Heart right ventricle (tissue), 16 donors: ENCODE measurements at places on chromosomes 13 and 19.

GRCh38 chr19:45058622-45059159 is 17.6 kb downstream of the ZNF296 start:
- no peak for DNase-seq

DNA sequence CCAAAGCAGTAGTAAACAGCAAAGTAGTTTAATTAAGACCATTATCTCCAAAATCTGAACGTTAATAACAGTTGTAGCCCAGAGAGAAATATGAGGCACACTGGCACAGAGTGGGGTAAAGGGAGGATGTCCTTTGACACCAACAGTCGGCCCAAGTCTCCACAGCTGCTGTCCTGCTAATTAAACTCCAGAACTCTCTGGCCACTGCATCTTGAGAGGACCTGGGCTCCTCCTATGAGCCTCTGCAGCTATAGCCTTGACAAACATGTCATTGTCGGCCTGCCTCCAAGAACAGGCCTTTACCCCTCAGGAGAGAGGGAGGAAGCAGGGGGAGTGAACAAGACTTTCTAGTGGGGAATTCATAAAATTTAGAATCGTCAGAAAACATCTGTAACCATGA is 1170.4 kb downstream of the UQCRFS1 start:
- no peak for DNase-seq

DNA sequence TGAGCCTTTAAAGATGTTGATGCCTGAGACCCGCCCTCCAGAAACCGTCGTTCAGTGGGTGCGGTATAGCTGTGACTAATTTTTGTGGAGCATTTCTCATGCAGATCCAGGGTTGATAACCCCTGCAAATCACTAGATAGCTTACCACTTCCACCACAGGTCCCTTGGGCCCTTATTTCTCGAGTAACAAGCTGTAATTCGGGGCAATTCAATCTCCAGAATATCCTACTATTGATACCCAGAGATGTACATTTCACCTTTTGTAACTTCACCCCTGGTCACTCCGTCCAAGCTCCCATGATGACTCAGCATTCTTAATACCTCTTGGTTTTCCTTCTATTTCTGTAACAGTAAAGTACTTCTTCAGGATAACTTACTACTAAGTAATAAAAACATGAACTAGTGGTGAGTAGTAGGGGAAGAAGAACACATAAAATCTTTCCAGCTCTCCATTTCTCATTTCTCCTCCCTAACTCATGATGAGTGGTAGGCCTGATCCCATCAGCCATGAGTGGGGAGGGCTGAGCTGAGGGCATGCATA is 71.9 kb upstream of the UBL3 start:
- DNase-seq: no peak

GRCh38 chr19:16035601-16036297 is 40.5 kb upstream of the TPM4 start:
- no peak for DNase-seq

- DNase-seq: no peak
Measured at GRCh38 chr13:100423375-100423774, 165.2 kb downstream of the GGACT start.

- no peak for DNase-seq
Measured at GRCh38 chr13:43333176-43333575, 309.8 kb downstream of the DNAJC15 start.

DNA sequence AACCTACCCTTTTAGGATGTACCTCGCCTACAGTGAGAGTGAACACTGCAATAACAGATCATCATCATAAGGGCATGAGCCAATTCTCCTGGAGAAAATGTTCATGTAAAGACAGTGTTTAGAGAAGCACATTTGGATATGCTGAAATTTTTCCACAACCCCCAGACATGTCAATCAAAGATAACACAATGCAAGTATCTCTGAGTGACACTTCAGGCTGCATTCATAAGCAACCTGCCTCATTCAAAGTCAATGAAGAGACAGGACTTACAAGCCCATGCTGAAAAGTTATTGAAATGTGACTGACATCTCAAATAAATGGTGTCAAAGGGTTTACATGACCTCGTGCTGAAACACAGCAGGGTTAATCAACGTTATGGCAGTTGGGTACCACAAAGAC is 102.0 kb downstream of the PCDH9 start:
- no peak for DNase-seq

- DNase-seq: peak; percentile 78
Measured at GRCh38 chr19:45406226-45407090, at the start of gene POLR1G. Gene POLR1G, plus strand, starts transcription at chr19:45406644. Its CDS starts 53 bp downstream, at chr19:45406697.

DNA sequence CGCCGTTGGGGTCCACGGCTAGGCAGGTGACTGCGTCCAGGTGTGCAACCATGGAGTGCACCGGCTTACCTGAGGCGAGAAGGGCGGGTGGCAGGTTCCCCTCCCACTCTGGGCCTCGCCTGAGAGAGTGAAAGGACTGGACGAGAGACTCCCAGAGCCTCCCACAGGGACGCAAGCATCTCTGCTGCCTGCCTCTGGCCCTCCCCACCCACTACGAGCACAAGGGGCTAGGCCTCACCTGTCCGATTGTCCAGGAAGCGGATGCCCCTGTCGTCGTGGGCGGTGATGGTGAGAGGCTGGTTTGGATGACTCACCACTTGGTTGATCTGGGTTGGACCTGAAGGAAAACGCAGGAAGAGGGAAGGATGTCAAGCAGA is 5.1 kb upstream of the PRKD2 start:
- no peak for DNase-seq

DNA sequence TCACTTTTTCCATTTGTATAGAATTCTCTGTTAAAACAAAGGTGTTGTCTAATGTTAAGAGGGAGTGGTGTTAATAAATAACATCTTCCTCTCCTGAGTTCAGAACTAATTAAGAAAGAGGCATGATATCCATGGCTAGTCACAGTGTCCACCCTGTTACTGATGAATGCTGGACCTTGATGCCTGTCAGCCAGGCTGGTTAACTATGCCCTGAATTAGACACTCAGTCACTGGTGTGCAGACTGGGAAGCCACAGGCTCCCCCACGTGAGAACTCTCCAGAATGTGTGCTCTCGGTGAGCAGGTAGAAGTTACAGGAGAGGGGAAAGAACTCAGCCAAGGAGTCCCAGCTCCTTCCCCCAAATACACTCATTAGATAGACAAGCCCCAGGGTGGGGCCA is 56.1 kb upstream of the RNF113B start:
- no peak for DNase-seq

DNA sequence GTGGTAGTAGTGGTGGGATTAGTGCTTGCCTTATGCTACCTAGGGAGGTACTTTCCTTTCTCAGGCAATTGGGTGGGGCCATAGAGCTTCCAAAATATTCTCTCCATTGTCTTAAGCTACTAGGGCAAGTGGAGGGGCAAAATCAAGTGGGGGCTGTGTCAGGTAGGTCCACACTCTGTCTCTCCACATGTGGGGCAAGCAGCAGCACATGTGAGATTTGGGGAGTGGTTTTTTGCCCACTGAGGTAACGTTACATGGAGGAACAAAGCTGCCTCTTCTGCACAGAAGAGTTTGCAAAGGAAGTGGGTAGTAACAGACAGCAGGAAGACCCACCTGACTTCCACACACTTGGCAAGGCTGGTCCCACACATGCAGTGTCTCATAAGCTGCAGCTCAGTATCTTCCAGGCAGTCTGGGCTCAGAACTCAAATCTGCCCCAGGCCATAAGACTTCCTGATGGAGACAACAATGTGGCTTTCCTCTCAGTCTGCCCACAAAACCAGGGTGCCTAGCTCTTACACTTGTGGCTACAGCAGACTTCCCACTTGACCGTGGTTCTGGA is 1581.5 kb upstream of the PCDH20 start:
- DNase-seq: no peak

DNA sequence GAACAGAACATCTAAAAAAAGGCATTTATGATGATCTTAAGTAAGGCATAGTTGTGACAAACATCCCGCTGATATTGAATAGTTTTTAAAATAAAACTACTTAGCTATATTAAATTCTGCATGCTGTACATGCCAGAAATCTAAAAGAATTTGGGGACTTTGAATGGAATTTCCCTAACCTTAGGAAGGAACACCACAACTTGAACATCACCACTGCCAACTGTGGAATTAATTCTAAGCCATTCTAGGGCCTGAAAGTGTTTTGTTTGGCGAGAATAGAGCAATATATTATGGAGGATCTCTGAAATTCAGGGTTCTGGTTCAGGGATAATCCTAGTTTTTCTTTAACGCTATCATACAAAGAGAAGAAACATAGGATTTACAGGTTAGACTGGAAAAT is 17.8 kb upstream of the LATS2 start:
- DNase-seq: no peak

DNA sequence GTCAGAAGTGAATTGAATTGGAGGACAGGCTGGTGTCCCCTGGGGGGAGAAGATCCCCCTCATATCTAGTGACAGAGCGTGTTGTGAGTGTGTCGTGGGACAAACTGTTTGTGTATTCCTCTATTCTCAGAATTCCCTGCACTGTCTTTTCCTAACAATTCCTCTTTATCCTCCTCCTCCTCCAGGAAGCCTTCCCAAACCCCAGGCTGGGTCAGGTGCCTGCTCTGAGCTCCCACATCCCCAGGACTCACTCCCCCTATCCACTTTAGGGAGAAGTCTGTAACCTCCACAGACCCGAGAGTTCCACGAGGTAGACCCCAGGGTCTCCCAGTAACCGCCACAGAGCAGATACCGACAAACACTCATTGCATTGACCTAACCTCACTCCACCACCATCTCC is 15.1 kb upstream of the BICRA start:
- no peak for DNase-seq

- DNase-seq: no peak
Measured at GRCh38 chr13:30081331-30081730, 226.0 kb downstream of the KATNAL1 start.

GRCh38 chr13:47679401-47679800 is 321.7 kb downstream of the SUCLA2 start:
- DNase-seq: no peak

GRCh38 chr19:40262422-40262821 is 22.7 kb downstream of the AKT2 start:
- no peak for DNase-seq

DNA sequence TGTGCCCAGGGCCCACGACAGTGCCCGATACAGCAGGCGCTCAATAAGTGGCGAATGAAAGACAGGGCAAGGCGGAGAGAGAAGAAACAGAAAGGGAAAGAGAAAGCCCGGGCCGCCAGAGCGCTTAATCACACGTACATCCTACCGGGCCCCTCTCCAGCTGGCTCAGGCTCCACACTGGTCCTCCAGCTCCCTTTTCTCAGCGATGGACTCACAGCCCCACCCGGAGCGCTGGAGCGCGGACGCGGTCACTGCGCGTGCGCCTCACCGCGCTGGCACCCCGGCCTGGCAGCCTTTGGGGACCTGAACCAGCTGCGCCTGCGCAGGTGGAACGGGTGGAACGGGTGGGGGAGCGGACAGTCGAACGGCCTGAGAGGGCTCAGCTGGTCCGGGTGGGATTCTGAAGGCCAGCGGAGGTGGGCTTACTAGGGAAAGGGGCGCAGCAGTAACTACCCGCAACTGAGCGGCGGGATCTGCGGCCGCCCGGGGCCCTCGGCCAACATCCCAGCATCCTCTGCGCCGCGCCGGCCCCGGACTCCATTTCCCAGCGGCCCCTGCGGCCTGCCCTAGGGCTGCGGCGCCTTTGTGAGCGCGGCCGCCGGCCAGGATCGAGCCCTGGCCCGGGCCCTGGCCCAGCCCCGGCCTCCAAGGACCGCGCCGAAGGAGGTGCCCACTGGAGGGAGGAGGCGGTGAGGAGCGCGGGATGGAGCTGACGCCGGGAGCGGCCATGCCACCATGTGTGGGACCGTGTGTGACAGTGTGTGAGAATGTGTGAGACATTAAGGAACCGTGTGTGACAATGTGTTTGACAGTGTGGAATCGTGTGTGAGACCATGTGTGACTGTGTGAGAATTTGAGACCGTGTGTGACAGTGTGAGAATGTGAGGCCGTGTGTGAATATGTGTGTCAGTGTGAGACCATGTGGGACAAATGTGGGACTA is at the start of gene ZNF583:
ZNF583 (plus strand) TSS at position 569 of the 941 bp plus-strand sequence. CDS start 2,783 bp downstream, outside the sequence.
- DNase-seq: peak; percentile 97

GRCh38 chr19:44792281-44792680 is 14.6 kb downstream of the CBLC start:
- no peak for DNase-seq

DNA sequence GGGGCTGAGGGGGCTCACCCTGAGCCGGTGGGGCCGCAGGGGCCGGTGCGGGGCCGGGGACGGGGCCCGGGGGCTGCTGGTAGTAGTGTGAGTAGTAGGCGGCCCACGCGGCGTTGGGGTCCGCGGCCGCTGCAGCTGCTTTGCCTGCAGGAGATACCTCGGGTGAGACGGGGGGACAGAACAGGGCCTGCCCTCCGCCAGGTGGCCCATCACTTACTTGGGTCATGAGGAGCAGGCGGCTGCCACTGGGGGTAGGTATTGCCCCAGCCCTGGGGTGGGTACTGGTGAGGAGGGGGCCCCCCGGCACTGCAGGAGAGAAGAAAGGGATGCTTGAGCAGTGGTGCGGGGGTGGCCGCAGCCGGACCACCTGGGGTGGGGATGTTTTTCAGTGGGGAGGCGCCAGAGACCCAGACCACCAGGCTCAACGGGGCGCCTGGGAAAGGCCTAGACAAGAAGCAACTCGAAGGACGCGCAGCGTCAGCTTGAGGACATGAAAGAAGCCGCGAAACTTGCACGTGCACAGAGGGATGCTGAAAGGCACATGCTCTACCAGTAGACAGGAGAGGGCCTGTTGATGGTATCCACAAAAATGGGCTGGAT is 8.9 kb downstream of the KHSRP start:
- no peak for DNase-seq

GRCh38 chr13:89383891-89384290 is 1712.7 kb downstream of the SLITRK5 start:
- no peak for DNase-seq

- no peak for DNase-seq
Measured at GRCh38 chr13:30816736-30817135, 81.4 kb downstream of the ALOX5AP start.

GRCh38 chr13:40315416-40316064 is 350.9 kb downstream of the FOXO1 start:
- peak; percentile 39 for DNase-seq

- DNase-seq: no peak
Measured at GRCh38 chr19:38371081-38371480, 3.3 kb upstream of the PSMD8 start.

DNA sequence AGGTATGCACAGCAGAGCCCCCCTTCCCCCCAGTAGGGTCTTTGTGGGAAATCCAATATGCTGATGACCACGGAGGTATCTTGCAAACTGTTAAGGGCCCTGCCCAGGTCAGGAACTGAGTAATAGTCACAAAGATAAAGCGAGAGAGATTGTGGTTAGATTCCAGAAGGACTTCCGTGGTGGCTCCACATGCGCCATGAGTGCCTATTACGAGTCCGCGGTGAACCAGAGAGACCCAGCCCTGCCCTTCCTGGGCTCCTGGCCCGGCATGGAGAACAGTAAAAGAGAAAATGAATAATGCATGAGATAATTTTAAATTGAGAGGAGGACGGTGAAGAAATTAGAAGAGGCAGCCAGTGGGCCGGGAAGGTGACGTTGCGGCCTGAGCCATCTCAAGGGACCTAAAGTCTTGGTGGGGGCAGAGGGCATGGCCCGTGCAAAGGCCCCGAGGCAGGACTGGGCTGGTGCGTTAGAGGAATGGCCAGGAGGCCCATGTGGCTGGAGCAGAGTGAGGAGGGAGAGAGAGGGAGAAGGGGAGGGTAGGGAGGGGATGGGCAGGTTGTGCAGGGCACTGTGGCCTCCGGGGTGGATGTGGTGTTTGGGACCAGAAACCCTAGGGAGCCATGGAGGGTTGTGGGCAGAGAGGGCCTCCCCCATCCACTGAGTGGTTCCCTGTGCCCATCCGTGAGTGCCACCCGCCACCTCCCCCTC is 46.6 kb upstream of the NFIC start:
- no peak for DNase-seq
